T1000 (cell line): ENCODE measurements at places on chromosomes 7 and 10.

- DNase-seq: no peak
Measured at GRCh38 chr10:28542728-28543127, 9.8 kb downstream of the WAC start.

- DNase-seq: no peak
Measured at GRCh38 chr10:11395581-11396310, 215.7 kb downstream of the USP6NL start.

GRCh38 chr7:4766666-4767519 is 8.5 kb upstream of the AP5Z1 start:
- no peak for DNase-seq

- peak; percentile 39 for DNase-seq
Measured at GRCh38 chr7:30563326-30563942, 31.2 kb upstream of the GARS1 start.

GRCh38 chr10:4688601-4689000 is 137.4 kb upstream of the AKR1E2 start:
- DNase-seq: no peak

GRCh38 chr10:81963606-81964005 is 88.6 kb downstream of the NRG3 start:
- DNase-seq: peak; percentile 23

- DNase-seq: no peak
Measured at GRCh38 chr10:131725581-131726069, 175.2 kb upstream of the PPP2R2D start.

DNA sequence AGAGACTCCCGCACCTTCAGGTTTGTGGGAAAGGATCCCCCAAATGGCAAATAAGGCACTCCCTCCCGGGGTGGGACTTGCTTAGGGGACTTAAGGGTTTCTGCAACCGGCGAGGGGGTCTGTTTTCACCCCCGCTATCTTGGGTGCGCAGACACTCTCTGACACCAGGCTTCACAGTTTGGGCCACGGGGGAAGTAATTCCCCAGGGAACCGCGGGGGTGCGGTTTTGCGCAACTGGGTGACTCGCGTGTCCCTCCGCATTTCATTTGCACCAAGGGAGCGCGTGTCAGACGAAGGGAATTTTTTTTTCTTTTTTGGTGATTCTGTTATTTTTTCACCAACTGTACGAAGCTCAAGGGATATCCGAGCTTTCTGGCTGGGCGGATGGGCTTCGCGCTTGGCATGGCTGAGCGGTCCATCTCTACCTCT is 1.7 kb downstream of the GRM8 start:
- no peak for DNase-seq

GRCh38 chr7:138243430-138243829 is 167.2 kb downstream of the AKR1D1 start:
- no peak for DNase-seq

DNA sequence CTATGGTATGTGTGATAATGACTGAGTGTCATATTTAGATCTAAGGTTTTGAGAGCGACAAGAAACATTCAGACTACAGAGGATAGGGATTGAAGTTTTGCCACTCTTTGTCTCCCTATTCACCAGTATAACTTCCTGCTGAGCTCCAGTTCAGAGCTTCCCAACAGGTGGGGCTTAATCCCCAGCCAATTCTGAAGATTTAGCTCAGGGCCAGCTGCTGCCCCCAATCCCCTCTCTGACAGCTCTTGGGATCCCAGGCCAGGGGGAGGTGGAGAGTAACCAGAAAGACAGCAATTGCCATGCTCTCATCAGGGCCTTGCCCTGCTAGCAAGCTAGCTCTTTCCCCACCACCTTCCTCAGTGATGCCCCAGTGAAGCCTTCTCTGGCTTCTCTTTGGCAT is 57.8 kb downstream of the TRIL start:
- no peak for DNase-seq

- no peak for DNase-seq
Measured at GRCh38 chr10:113071446-113071845, 121.4 kb downstream of the TCF7L2 start.

- no peak for DNase-seq
Measured at GRCh38 chr10:128121750-128122412, 4.3 kb downstream of the MKI67 start.

DNA sequence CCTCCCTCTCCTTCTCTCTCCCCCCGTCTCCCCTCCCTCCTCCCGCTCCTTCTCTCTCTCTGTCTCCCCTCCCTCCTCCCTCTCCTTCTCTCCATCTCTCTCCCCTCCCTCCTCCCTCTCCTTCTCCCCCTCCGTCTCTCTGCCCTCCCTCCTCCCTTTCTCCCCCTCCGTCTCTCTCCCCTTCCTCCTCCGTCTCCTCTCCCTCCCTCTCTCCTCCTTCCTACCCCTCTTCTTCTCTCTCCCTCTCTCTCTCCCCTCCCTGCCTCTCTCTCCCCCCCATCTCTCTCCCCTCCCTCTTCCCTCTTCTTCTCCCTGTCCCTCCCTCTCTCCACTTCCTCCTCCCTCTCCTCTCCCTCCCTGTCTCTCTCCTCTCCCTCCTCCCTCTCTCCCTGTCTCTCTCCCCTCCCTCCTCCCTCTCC is 32.2 kb downstream of the AP5Z1 start:
- no peak for DNase-seq
